ENCODE measurements at places on chromosomes 3 and 15. TPM values are rescaled to one million over a fixed set of nuclear protein-coding genes. Genes with fewer than 3 reads are reported as not detected.

Gene RASSF1
- 69.0 TPM for total RNA-seq

Gene ZDHHC23
- total RNA-seq: 5.4 TPM

Gene ACSBG1
- total RNA-seq: 3.4 TPM

Gene FBXO40
- total RNA-seq: not detected

GRCh38 chr15:67154249-67154648 is 88.8 kb downstream of the SMAD3 start:
- H3K4me3 ChIP-seq: no peak overlapping the region
- H3K27ac ChIP-seq: peak overlapping the region; percentile 13
- no peak for DNase-seq

DNA sequence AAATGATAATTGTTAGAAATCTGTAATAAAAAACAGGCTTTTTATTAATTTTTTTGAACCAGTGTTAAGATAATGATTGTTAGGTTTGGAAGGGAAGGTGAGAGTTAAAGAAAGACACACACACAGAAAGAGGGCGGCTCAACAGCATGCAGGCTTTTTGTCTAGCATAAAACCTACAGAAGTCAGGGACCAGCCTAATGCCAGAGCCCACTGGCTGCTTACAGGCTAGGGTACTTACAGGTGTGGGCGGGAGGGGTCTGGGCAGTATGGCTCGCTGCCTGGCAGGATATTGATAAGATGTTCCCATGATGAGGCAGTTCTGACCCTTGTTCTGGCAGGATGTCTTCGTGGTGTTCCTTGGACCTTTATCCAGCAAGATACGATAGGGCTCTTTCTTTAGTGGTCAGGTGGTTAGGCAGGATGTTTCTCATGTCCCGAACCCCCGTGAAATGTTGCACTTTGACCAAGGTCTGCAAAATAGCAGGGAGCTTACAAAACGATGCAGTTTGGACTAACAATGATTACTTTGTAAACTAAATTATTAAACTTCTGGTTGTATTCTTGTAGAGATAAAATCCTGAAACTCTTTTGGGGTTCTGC is 84.7 kb downstream of the DCUN1D1 start:
- no peaks in the 10 kb centered on the region for H3K27me3 ChIP-seq
- no peaks in the 10 kb centered on the region for H3K36me3 ChIP-seq
- H3K27ac ChIP-seq: no peak overlapping the region
- DNase-seq: no peak
- H3K4me1 ChIP-seq: no peaks in the 10 kb centered on the region
- H3K4me3 ChIP-seq: no peak overlapping the region

- DNase-seq: no peak
- no peak overlapping the region for H3K27ac ChIP-seq
- H3K27me3 ChIP-seq: no peaks in the 10 kb centered on the region
- no peaks in the 10 kb centered on the region for H3K36me3 ChIP-seq
- H3K4me1 ChIP-seq: peaks cover 11% of the 10 kb centered on the region
These were observed 64.0 kb downstream of the CHRD start for GRCh38 chr3:184443831-184444230.

GRCh38 chr3:65776081-65776480 is 262.6 kb downstream of the MAGI1 start:
- no peaks in the 10 kb centered on the region for H3K4me1 ChIP-seq
- no peak overlapping the region for H3K4me3 ChIP-seq
- no peak for DNase-seq
- H3K27ac ChIP-seq: no peak overlapping the region
- no peaks in the 10 kb centered on the region for H3K36me3 ChIP-seq
- H3K27me3 ChIP-seq: no peaks in the 10 kb centered on the region

DNA sequence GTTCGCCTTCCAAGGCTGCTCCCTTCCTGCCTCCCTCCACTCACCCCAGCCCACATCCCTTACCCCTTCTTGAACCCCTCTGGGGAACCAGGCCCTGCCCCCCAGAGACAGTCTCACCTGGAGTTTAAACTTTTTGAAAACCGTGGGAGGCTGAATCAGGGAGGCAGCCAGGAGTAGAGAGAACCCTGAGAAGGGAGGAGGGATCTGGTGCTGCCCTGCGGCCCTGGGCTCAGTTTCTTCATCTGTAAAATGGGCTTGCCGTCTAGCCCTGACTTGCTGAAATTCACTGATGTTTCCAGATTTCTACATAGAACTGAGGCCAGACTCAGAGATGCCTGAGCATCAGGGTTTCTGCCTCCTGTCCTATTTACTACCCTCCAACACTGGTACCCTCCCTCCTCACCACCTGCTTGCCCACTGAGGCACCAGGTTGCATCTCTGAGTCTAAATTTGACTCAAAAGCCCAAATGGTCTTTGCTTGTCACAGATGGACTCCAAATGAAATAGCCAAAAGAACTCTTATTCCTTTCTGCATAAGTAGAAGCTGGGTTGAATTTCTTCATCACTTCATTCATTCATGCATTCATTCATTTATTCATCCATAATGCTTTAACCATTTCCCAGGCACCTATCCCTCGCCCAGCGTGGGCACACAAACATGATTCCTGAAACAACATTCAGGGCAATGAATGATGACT is 11.9 kb upstream of the STRA6 start:
- no peaks in the 10 kb centered on the region for H3K27me3 ChIP-seq
- DNase-seq: no peak
- H3K27ac ChIP-seq: no peak overlapping the region
- H3K4me1 ChIP-seq: no peaks in the 10 kb centered on the region
- H3K4me3 ChIP-seq: no peak overlapping the region

GRCh38 chr3:55166576-55167555 is 239.0 kb upstream of the LRTM1 start:
- H3K36me3 ChIP-seq: no peaks in the 10 kb centered on the region
- H3K27me3 ChIP-seq: no peaks in the 10 kb centered on the region
- no peak overlapping the region for H3K27ac ChIP-seq

DNA sequence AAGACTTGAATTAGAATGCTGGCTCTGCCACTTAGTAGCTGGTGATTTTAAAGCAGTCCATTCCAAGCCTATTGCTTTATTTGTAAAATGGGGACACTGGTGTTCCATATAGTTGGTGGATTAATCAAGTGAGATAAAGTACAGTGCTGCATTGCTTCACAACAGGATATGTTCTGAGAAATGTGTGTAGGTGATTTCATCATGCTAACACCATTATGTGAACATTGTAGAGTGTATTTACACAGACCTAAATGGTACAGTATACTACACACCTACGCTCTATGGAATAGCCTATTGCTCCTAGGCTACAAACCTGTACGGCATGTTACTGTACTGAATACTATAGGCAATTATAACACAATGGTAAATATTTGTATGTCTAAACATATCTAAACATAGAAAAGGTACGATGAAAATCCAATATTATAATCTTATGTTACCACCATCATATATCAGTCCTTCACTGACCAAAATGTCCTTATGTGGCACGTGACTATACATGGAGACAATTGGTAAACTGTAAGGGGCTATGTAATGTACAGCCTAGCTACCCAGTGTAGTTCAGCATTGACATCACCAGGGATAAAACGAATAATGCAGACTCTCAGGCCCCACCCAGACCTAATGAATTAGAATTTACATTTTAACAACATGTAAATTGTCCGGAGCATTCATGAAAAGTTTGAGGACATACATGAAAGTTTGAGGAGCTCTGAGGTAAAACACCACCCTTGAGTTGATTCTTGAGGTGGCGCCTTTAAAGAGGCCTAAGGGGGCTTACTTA is 121.4 kb upstream of the BFSP2 start:
- no peaks in the 10 kb centered on the region for H3K27me3 ChIP-seq
- DNase-seq: no peak
- H3K4me1 ChIP-seq: no peaks in the 10 kb centered on the region
- no peak overlapping the region for H3K4me3 ChIP-seq

DNA sequence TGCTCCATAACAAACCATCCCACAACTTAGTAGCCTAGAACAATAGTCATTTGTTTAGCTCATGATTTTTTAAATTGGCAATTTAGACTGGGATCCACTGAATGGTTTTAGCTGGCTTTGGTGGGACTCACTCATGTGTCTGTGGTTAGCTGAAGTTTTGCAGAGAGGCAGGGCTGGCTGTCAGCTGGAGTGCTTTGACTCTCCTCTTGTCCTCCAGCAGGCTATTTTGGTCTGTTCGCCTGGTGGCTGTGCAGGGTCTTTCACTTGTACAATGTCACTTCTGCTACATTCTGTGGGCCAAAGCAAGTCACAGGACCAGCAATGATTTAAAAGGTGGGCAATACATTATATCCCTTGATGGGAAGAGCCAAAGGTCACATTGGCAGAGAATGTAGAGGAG is 1146.5 kb downstream of the ROBO2 start:
- H3K4me1 ChIP-seq: no peaks in the 10 kb centered on the region
- DNase-seq: no peak
- no peak overlapping the region for H3K4me3 ChIP-seq
- no peaks in the 10 kb centered on the region for H3K36me3 ChIP-seq
- H3K27ac ChIP-seq: no peak overlapping the region

- no peaks in the 10 kb centered on the region for H3K27me3 ChIP-seq
- peaks cover 17% of the 10 kb centered on the region for H3K4me1 ChIP-seq
- no peak for DNase-seq
- H3K36me3 ChIP-seq: no peaks in the 10 kb centered on the region
- no peak overlapping the region for H3K27ac ChIP-seq
These were observed 216.6 kb upstream of the PRICKLE2 start for GRCh38 chr3:64441861-64442260.

DNA sequence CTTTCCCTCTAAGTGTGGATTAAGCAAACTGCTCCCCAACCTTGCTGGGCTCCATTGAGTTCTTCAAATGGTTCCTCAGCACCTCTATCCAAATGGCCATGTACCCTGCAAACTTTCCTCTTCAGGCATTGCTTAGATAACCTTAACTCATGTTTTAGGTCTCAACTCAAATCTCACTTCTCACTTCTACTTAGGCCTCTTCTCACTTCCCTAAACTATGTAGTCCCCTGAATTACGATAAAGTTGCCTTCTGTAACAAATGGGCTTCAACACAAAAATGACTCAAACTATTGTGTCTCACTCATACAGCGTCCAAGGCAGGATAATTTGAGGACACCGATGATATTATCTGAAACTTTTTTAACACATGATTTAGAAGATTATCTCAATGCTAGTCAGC is 62.4 kb upstream of the STAC start:
- peaks cover 5% of the 10 kb centered on the region for H3K4me1 ChIP-seq
- H3K27ac ChIP-seq: peak overlapping the region; percentile 36
- H3K36me3 ChIP-seq: no peaks in the 10 kb centered on the region
- no peak overlapping the region for H3K4me3 ChIP-seq
- DNase-seq: no peak

DNA sequence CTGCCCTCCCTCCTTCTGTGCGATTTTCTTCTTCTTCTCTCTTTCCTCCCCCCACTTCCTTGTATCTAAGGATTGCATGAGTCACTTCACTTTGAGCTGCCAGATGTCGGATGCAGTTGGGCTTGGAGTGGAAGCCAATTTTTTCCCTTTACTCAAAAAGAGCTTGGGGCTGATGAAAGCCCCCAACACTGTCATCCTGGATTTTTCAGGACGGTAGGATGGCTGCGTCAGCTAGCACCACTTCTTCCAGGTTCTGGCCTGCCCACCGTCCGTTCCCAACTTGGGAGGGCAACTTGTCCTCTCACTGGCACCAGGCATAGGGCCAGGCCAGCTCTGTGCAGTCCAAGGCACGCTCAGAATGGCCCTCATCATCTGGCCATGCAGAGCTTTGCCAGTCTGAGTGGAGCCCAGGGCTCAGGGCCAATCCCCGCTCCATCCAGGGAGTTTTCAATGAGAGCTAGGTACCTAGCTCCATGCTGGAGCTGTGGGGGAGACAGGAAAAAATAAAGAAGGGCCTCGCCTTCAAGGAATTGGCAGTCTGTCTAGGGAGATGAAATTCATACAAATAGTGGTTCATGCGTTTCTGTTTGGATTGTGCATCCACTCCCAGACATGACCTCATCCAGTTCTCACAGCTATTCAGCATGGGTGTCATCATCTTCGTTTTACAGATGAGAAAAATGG is 47.7 kb upstream of the INSYN1 start:
- no peak for DNase-seq
- no peak overlapping the region for H3K4me3 ChIP-seq
- H3K27me3 ChIP-seq: no peaks in the 10 kb centered on the region
- H3K36me3 ChIP-seq: no peaks in the 10 kb centered on the region

DNA sequence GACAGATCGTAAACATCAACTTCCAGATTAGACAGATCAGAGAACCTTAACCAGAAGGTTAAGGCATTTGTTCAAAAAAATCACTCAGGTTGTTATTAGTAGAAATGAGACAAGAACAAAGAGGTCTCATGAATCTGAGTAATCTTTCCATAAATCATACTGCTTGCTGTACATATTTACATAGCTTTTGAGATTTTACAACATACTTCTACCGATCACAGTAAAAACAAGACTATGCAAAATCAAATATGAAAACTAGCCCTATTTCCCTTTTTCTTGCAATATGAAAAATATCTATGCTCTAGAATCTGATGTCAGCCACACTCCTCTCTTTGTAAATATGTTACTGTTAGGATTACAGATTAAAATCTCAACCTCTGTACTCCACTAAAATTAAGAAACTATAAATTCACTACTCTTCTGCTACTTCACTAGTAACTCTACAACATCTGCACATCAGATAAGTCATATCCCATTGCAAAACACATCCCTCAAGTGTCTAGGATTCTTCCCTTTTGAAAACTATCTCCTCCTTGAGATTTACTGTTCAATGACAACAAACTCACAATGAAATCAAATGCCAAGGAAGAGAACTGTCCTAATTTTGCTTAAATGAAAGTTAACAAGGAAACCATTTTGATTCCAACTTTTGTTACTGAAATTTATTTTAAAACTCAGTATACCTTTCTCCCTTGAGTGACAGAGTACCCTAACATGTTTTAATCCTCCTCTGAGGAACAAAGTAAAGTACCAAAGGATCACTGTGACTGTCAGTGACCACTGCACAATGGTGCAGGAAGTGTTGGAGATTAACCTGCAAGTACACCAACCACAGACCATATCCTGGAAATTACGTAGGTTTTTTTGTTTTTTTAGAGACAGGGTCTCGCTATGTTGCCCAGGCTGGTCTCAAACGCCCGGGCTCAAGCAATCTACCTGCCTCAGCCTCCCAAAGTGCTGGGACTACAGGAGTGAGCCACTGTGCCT is 12.8 kb downstream of the DCUN1D1 start:
- no peak overlapping the region for H3K4me3 ChIP-seq
- H3K27ac ChIP-seq: no peak overlapping the region
- peaks cover 31% of the 10 kb centered on the region for H3K4me1 ChIP-seq
- no peak for DNase-seq
- no peaks in the 10 kb centered on the region for H3K27me3 ChIP-seq

GRCh38 chr3:196287440-196288140 is at the start of gene PCYT1A:
Gene PCYT1A, minus strand, starts transcription at chr3:196287726. Its CDS starts 17,195 bp downstream, at chr3:196270531.
- no peaks in the 10 kb centered on the region for H3K27me3 ChIP-seq
- H3K27ac ChIP-seq: peak within 1 kb of the TSS; percentile 94
- H3K36me3 ChIP-seq: no peaks in the 10 kb centered on the region
- DNase-seq: no peak
- H3K4me3 ChIP-seq: peak within 1 kb of the TSS; percentile 96
- peaks cover 47% of the 10 kb centered on the region for H3K4me1 ChIP-seq

DNA sequence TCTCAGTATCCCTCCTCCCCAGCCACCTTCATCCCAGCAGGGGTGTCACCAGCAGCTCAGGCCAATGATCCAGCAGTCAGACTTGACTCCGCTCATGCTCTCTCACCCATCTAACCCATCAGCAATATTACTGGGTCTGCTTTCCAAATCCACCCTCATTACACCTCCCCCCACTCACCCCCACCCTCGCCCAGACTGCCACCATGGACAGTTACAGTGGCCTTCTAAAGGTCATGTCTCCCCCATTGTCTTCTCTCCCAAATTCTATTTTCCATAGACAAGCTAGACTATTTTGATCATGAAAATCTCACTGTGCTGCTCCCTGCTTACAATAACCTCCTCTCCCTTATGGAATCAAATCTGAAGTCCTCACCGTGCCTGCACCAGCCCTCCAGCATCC is 156.0 kb downstream of the TJP1 start:
- no peaks in the 10 kb centered on the region for H3K36me3 ChIP-seq
- no peak for DNase-seq
- no peak overlapping the region for H3K4me3 ChIP-seq
- H3K27ac ChIP-seq: no peak overlapping the region
